ENCODE measurements at places on chromosomes 16 and 17.

DNA sequence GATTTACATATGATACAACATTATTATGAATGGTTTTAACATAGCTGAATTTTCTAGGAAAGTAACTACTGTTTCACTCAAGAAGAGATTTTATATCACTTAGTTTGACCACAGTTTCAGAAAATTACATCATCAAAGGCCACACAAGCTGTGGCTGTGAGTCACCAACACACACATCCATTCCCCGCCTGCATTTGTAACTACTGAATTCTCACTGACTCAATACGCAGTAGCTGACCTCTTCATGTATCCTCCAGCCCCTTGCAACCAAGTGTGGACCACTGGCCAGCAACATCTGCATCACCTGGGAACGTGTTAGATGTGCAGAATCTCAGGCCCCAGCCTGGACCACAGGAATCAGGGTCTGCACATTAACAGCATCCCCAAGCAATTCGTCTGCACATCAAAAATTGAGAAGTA, 197.6 kb downstream of the XYLT1 start:
- no peak for DNase-seq

DNA sequence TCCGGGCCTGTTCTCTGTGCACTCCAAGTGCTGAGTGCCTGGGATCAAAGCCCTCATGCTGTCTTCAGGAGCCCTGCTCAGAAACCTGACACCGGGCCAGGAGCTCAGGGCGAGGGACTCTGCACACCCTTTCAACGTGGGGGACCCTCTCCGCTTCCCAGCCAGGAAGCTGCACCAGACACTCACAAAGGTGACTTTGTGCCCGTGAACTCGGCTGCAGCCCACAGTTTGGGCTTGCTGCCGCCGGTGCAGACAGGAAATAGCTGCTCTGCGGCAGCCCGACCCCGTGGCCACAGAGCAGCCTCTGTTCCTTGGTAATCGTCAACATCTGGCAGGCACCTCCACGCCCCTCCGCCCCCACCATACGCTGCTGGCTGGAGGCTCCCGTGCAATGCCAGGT, 93.4 kb upstream of the METRNL start:
- no peak for DNase-seq

GRCh38 chr16:4176906-4177417, 60.7 kb upstream of the ADCY9 start:
- peak; percentile 61 for DNase-seq

GRCh38 chr16:24382762-24383407, 126.8 kb downstream of the CACNG3 start:
- DNase-seq = no peak

GRCh38 chr16:17574256-17574655, 103.5 kb upstream of the XYLT1 start:
- DNase-seq = no peak

DNA sequence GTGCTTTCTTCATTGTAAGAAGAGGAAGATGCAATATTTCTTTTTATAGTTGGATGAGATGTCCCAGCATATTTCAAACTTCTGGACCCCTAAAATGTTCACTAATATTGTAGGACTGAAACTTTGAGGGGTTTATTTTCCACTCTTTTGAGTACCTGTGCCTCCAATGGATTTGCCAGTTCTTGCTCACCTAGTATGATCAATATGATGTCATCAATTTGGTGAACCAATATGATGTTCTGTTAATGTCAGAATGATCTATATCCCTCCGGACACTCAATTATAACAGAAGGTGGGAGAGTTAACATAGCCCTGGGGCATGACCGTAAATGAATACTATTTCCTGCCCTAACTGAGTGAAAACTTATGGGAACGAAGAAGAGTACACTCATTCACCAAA, 178.3 kb downstream of the CBLN1 start:
- no peak for DNase-seq

DNA sequence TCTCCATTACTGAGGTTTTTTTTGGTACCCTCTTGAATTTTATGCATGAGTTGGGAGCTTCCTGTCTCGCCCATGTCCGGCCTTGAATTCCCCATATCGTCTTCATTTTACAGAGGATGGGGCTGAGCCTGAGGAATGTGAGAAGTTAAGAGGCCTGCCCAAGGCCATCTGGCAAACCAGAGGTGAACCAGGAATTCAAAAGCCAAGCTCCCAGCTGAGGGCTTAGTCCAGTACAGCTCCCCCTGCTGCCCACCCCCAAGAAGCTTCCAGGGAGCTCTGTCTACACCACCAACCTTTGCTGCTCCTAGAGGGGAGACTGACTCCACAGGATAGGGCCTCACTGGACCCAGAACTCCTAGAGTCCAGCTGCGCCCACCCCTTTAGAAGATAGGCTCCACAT, 20.7 kb upstream of the C16orf78 start:
- DNase-seq = no peak

- DNase-seq = no peak
These were observed at the start of gene SEPTIN1 for GRCh38 chr16:30382111-30382881. SEPTIN1 (minus strand) TSS chr16:30382561; CDS start chr16:30382542, 19 bp downstream.

DNA sequence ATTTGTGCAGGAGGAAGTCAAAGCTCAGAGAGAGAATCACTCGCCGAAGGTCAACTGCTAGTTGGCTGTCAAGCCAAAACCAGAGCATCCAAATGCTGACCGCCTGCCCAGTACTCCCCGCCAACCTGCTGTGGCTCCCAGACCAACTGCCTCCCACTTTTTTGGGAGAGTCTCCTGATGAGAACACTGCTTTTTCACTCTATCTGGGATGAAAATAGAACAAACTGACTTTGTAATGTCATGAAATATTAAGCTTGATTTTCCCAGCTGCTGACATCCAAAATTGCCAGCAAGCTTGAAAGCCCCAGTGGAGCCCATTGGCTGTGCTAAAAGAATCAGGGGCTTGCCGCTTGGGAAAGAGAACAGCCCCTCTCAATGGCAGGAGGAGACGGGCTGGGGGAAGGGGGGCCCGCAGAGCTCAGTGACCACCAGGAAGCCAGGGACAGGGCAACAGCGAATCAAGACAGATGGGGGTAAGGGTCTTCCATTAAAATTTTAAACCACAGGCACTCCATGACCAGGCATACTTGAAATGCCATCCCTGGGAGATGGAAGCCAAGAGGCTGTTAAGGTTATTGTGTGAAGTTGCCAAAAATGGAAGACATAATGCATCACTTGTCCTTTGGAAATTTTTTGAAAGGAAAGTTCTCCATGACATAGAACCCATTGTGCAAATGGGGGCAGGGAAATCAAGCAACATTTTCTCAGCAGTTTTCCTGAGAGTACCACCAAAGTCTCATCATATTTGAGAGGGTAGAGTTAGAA, 125.7 kb upstream of the CDH5 start:
- no peak for DNase-seq

GRCh38 chr17:75575197-75575596, 12.4 kb upstream of the MYO15B start:
- DNase-seq = no peak

- no peak for DNase-seq
These were observed 6.0 kb upstream of the CDC42EP4 start for GRCh38 chr17:73317513-73318426.

DNA sequence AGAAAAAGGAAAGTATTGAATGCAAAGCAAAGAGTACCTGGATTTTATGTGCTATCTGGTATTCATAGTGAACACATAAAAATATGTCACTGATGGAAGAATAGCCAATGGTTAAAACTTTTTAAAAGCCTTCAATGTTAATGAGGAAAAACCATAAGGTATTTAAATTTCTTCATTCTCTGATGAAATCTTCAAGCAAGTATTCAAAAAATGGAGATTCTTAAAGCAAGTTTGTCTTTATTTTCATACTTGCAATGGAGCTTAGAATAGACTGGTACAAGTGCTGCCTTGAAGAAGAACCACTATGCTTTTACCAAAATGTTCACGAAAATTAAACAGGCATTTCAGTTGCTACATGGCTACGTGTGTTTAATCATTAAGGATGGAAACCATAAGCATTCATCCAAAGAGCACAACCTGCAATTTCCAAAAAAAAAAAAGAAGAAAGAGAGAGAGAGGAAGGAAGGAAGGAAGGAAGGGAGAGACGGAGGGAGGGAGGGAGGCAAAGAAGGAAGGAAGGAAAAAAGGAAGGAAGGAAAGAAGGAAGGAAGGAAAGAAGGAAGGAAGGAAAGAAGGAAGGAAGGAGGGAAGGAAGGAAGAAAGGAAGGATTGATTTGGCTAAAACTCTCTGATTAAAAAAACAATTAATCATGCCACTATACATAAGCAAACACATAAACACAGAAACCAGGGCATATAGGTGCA, 17.6 kb downstream of the HS3ST3A1 start:
- no peak for DNase-seq

- DNase-seq = no peak
These were observed 136.7 kb upstream of the FAM20A start for GRCh38 chr17:68737761-68738443.

- no peak for DNase-seq
These were observed at the start of gene RPUSD1 for GRCh38 chr16:787978-788398. RPUSD1 (minus strand) TSS chr16:788381; CDS start chr16:787737, 644 bp downstream.

DNA sequence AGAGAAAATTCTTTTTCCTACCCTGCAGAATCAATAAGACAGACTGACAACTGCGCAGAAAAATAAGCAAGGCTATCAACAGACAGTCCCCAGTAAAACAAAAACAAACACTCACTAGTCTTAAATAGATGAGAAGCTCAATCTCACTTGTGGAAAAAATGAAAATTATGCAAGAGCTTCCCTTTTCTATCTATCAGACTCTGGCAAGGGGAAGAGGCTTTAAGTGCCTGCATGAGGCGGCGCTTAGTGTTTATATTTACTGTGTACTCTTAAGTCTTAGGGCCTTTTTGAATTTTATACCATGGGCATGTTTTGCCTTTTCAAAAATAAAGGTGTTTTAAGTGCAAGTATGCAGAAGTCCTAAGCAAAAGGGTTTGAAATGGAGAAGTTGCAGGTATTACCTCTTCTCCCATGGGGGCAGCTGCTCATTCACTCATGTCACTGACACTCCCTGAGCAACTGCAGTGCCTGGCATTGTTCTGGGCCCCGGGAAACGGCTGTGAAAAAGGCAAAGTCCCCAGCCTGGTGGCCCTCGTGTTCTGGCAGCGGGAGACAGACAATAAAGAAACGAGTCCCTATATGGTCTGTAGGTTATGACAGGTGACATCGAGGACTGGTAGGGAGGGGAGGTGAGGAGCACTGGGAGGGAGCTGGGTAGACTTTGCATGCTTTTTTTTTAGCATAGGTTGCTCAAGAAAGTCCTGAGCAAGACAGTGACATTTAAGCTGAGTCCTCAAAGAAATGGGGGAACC, 35.2 kb downstream of the HSBP1 start:
- DNase-seq = no peak

DNA sequence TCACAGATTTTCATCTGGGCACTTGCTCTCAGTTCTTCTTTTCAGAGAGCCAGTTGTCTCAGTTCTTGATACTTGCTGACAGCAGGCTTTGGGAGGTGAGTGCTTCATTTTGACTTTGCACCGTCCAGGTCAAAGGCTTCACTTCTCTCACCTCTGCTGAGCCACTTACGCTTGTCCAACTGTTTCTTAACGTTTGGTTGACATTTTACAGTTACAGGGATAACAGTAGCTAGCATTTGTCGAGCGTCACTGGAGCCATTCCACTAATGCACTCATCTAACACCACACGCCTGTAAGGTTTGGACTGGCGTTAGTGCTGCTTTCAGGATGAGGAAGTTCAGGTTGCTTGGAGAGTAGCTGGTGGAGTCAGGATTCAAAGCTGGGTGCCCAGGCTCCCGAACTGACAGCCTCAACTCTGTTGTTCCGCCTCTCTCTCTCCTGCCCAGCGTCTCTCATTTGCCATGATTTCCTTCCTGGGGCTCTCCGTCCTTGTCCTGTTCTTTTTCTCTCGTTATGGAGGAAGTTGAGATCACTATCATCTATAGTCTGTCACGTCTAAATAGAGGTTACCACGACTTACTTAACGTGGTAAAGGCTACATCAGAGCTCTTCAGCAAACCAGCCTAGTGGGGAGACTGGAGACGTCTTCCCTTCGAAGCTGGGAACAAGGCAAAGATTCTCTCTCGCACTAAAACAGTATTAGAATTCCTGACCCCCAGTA, 220.8 kb downstream of the RPTOR start:
- DNase-seq = no peak

DNA sequence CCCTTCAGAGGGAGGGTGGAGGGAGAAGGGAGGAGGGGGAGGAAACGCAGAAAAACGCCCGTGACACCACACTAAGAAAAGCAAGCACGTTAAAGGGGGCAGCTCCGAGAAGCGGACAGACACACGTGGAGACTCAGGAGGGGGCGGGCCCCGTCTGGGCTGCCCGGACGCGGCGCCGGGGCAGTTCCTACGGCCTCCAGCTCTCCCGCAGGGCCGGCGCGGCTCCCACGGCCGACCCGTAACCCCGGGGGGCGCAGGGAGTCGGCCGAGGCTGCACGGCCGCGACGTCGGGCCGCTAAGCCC, 362 bp downstream of the KLHDC4 start:
- DNase-seq = no peak

DNA sequence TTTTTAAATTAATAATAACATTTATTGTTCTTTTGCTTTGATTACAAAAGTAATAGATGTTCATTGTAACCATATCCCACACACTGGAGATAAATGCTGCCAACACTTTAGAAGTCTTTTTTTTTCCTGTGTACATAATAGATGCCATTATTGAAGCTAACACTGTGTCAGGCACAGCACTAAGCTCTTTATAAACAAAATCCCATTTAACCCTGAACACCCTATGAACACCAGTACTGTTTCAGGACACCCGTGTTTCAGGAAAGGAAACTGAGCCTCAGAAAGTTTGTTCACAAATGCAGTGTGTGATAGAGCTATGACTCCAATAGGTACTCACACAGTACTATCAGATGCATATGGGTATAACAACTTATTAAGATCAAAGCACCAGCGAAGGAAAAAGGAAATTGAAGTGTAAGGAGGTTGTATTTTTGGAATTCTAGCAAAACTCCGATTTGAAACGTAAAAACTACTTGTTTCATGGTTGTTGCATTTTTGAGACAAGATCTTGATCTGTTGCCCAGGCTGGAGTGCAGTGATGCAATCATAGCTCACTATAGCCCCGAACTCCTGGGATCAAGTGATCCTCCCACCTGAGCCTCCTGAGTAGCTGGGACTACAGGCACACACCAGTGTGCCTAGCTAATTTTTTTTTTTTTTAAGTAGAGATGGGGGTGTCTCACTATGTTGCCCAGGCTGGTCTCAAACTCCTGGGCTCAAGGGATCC, 2.0 kb upstream of the KIFC3 start:
- no peak for DNase-seq

DNA sequence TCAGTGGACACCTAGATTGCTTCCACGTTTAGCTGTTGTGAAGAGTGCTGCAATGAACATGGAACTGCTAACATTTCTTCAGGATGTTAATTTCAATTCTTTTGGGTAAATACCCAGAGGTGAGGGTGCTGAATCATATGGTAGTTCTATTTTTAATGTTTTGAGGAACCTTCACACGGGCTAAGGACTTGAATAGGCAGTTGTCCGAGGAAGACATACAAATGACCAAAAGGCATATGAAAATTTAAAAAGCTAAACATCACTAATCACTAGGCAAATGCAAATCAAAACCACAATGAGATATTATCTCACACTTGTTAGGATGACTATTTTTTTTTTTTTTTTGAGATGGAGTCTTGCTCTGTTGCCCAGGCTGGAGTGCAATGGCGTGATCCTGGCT, 173.3 kb downstream of the PRKCB start:
- no peak for DNase-seq

DNA sequence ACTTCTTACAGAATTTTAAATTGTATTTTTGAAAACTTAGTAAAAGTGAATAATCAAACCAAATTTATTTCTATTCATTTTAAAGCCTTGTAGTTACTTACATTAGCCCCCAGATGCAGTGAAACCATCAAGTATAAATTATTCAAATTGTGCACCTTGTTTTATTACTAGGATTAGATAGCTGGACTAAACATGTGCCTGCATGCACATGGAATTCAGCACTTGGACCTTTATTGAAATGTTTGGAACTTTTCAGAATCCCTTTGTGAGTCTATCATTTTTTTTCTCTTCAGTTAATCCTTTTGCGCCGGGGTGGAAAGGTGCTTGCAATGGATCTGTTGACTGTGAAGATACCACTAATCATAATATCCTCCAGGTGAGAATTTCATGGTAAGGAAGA, 4.7 kb downstream of the ZPBP2 start:
- DNase-seq = no peak

Measured in head of caudate nucleus (tissue), 42 donors.